ENCODE measurements at places on chromosomes 4 and X.
A peak's percentile ranks its signal among the peaks of the same experiment; 100 is the strongest.

DNA sequence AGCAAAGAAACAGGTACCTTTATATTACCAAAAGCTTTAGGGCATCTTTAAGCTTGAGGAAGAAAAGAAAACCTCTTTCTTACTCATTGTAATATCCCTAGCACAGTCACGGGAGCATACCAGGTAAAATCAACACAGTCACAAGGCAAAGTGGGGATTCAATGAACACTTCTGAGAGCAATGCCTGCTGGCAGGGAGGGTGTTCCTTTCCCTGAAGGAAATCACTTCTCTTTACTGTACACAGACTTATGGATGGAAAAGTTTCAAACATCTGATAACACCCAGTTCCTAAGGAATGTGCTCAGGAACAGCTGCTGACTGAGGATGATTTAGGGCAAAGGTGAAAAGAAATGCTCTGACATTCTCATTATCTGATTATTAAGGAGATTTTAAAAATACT, 94.8 kb downstream of the MAML3 start:
- DNase-seq = peak; percentile 35
- H3K4me3 ChIP-seq = no peak overlapping the region
- no peak overlapping the region for H3K27ac ChIP-seq
- no peaks in the 10 kb centered on the region for H3K36me3 ChIP-seq

DNA sequence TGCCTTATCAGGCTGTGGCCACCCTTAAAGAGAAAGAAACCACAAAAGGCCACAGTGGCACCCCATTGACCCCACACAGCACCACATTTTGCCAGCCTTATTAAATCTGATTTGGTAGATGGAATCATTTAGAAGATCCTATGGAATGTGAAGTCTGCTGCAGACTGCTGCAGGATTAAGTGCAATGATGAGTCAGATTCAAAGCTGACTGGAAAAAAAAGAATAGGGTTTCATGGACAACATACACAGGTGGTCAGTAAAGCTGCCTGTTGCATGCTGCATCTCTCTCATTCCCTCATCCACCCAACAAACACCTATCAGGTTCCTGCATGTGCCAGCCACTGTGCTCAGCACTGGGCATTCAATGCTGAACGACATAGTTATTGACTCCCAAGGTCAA, 56.6 kb downstream of the CHST7 start:
- H3K4me3 ChIP-seq = no peak overlapping the region
- DNase-seq = no peak
- no peak overlapping the region for H3K27ac ChIP-seq
- H3K36me3 ChIP-seq = no peaks in the 10 kb centered on the region
- H3K4me1 ChIP-seq = no peaks in the 10 kb centered on the region

DNA sequence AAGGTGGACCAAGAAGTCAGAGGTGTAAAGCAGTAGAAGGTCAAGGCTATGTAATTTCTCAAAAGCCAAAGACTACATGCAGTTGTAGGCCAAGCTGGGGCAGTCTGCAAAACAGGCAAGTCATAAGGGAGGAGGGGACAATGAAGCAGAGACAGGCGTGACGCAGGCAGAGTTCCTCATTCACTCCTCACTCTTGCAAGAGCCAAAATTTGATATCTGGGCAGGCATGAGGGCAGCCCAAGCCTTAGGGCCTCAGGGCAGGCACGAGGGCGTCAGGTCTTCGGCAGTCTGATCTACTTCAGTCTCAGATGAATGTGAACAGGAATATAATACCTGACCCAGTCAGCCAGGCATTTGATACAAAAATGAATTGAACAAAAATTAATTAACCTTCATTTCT, 86.4 kb upstream of the AGA start:
- H3K27me3 ChIP-seq = no peaks in the 10 kb centered on the region
- no peaks in the 10 kb centered on the region for H3K4me1 ChIP-seq
- H3K36me3 ChIP-seq = no peaks in the 10 kb centered on the region
- DNase-seq = no peak
- no peak overlapping the region for H3K27ac ChIP-seq

DNA sequence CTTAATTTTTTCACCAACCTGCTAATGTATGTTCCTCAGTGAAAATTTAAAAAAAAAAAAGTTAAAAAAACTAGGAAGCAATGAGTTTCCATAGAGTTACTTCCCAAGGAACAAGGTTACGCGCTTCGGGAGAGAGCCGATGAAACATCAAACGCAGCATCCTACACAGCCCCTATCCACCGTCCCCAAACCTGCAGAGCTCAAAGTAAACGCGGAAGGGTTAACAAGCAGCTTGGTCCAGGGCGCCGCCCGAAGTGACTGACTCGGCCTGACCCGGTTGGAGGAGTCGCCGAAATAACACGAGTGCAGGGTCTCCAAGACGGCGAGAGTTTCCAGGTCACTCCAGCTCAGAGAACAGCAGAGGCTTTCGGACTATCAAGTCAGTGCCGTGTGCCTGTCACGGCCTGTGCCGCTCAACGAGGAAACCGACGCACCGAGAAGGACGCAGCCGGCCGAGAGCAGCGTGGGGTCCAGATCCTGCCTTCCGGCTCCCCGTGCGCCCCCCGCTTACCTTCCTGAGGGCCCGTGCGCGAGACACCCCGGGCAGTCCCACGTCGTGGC, 512 bp downstream of the NOP14 start:
- H3K27ac ChIP-seq = peak overlapping the region; percentile 90
- H3K4me3 ChIP-seq = peak overlapping the region; percentile 21
- H3K4me1 ChIP-seq = peaks cover 24% of the 10 kb centered on the region

GRCh38 chrX:72461766-72462165, 110.9 kb downstream of the HDAC8 start:
- no peak for DNase-seq
- H3K27me3 ChIP-seq = no peaks in the 10 kb centered on the region
- no peak overlapping the region for H3K27ac ChIP-seq
- H3K4me1 ChIP-seq = no peaks in the 10 kb centered on the region

- H3K27me3 ChIP-seq = no peaks in the 10 kb centered on the region
- H3K4me1 ChIP-seq = no peaks in the 10 kb centered on the region
- no peak overlapping the region for H3K27ac ChIP-seq
- H3K4me3 ChIP-seq = no peak overlapping the region
- DNase-seq = peak; percentile 67
Observed at GRCh38 chr4:139208404-139208945, 31.5 kb upstream of the ELF2 start.

GRCh38 chr4:76252271-76252653, 741 bp downstream of the FAM47E start:
- H3K27me3 ChIP-seq = no peaks in the 10 kb centered on the region
- no peaks in the 10 kb centered on the region for H3K36me3 ChIP-seq
- H3K4me3 ChIP-seq = no peak overlapping the region

DNA sequence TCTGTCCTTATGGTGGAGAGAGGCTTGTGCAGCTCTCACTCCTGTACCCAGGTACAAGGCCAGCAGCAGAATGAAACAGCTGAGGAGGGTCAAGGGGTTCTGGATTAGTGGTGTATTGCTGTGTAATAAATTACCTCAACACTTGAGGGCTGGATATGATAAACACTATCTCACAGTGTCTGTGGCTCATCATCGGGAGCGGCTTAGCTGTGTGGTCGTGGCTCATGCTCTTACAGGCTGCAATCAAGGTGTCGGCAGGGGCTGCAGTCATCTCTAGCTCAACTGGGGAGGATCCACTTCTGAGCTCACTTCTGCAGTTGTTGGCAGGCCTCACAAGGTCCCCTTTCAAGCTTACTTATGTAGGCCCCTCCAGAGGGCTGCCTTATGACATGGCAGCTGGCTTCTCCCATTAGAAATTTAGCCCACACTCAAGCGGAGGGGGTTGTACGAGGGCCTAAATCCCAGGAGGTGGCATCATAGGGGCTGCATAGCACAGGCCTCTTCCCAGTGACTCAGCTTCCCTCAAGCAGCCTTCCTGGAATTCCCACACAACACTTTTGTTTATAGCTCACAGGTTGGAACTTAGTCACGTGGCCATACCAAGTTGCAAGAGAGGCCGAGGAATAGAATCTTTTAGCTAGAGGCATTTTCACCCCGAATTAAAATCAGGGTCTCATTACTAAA, 148.2 kb upstream of the RPS6KA3 start:
- no peak overlapping the region for H3K4me3 ChIP-seq
- H3K36me3 ChIP-seq = no peaks in the 10 kb centered on the region
- DNase-seq = no peak
- H3K27ac ChIP-seq = no peak overlapping the region

DNA sequence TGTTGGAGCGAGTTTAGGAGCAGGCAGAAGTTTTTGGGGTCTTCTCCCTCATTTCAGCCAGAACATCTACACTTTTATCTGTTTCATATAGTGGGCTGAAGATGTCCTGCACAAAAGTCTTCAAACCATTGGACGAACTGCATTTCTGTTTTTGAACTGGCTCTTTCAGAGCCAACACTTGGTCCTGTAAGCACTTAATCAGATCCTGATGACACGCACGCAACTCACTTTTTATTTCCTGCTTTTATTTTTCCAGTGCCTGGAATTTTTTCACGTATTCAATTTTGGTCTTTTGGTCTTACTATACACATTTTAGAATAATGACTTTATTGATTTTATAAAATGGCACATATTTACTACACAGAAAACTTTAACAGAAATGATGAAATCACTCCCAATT, 40.2 kb upstream of the NKX3-2 start:
- no peaks in the 10 kb centered on the region for H3K27me3 ChIP-seq
- H3K4me3 ChIP-seq = no peak overlapping the region
- H3K36me3 ChIP-seq = peaks cover 36% of the 10 kb centered on the region
- no peaks in the 10 kb centered on the region for H3K4me1 ChIP-seq

DNA sequence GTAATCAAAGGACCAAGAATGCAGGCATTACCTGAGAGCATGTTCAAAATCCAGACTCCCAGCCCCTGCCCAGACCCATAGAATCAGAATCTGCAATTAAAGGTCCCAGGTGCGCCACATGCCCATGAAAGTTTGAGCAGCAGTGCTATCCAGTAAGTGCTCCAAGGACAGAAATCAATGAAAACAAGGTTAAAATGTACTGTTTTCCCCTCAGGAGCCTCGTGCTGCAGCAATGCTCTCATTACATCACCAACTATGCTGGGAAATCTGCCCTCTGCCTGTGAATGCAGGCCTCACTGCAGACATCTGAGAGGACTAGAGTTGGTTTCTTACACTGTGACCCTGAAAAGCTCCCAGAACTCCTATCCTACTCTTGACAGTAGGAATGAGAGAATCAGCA, 21.1 kb downstream of the ANXA5 start:
- H3K27me3 ChIP-seq = no peaks in the 10 kb centered on the region
- H3K27ac ChIP-seq = no peak overlapping the region
- H3K4me1 ChIP-seq = no peaks in the 10 kb centered on the region
- H3K36me3 ChIP-seq = peaks cover 4% of the 10 kb centered on the region
- no peak overlapping the region for H3K4me3 ChIP-seq
- DNase-seq = no peak

DNA sequence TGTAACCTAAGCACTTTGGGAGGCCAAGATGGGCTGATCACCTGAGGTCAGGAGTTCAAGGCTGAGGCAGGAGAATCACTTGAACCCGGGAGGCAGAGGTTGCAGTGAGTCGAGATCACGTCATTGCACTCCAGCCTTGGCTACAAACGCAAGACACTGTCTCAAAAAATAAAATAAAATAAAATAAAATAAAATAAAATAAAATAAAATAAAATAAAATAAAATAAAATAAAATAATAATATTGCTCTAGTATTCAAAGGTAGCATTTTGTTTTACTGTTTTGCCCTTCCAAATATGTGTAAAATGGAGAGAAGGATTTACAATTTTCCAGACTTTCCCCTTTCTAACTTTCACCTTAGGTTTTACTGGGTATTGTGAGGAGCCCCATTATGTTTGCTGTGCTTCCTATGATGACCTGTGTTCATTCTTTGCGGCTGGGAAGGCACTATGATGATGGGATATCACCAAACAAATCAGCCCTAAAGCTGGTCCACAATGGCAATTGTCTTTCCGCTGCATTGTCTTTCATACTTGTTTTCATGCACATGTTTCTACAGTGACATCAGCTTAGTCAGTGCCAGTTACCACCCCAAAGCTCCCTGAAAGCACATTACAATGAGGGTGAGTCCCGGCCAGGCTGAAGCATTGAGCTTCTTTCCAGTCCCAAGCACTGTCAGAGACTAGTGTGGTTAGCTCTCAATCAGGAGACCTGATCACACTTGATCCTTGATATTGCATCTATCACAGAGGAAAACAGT, 50.8 kb downstream of the DTHD1 start:
- no peak overlapping the region for H3K4me3 ChIP-seq
- no peaks in the 10 kb centered on the region for H3K27me3 ChIP-seq
- H3K36me3 ChIP-seq = no peaks in the 10 kb centered on the region
- H3K4me1 ChIP-seq = no peaks in the 10 kb centered on the region
- no peak overlapping the region for H3K27ac ChIP-seq

GRCh38 chrX:113551919-113552318, 711.3 kb upstream of the AMOT start:
- no peaks in the 10 kb centered on the region for H3K27me3 ChIP-seq
- DNase-seq = no peak
- no peaks in the 10 kb centered on the region for H3K36me3 ChIP-seq
- H3K4me3 ChIP-seq = no peak overlapping the region
- H3K4me1 ChIP-seq = no peaks in the 10 kb centered on the region

DNA sequence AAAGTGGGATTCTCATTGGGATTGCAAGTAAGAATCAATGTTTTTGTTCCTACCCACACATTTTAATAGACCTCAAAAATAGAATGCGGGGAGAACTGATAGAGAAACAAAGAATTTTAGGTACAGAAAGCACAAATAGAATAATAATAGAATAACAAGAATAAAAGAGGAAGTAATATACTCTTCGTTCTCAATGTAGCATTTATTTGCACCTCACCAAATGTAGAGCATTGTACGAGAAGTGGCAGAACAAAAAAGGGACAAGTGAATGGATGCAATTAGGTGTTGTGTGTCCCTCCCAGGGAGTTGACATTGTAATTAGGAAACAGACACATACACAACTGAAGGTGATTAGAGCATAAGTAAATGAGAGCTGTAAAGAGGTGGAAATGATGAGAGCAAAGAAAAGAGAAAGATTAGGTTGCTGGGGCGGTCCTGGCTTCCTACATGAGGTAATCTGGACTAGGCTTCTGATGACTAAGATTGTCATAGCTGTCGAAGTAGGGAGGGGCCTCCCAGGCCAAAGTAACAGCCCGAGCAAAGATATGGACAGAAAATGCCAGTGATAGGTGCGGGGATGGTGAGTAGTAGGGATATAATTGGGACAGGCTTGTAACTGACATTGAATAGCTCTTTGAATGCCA, 10.4 kb downstream of the RAB9A start:
- H3K36me3 ChIP-seq = no peaks in the 10 kb centered on the region
- no peak overlapping the region for H3K27ac ChIP-seq
- no peaks in the 10 kb centered on the region for H3K27me3 ChIP-seq
- H3K4me3 ChIP-seq = no peak overlapping the region

- no peaks in the 10 kb centered on the region for H3K4me1 ChIP-seq
- DNase-seq = no peak
- no peak overlapping the region for H3K4me3 ChIP-seq
- H3K27ac ChIP-seq = no peak overlapping the region
- no peaks in the 10 kb centered on the region for H3K36me3 ChIP-seq
- no peaks in the 10 kb centered on the region for H3K27me3 ChIP-seq
Observed at GRCh38 chr4:123093236-123093635, 170.8 kb upstream of the NUDT6 start.

GRCh38 chr4:135840781-135841180, 1639.2 kb upstream of the PABPC4L start:
- H3K27ac ChIP-seq = no peak overlapping the region
- H3K36me3 ChIP-seq = no peaks in the 10 kb centered on the region
- no peak overlapping the region for H3K4me3 ChIP-seq
- no peaks in the 10 kb centered on the region for H3K27me3 ChIP-seq
- H3K4me1 ChIP-seq = no peaks in the 10 kb centered on the region
